HFF-Myc (cell line): ENCODE measurements at places on chromosomes 5 and 9.

DNA sequence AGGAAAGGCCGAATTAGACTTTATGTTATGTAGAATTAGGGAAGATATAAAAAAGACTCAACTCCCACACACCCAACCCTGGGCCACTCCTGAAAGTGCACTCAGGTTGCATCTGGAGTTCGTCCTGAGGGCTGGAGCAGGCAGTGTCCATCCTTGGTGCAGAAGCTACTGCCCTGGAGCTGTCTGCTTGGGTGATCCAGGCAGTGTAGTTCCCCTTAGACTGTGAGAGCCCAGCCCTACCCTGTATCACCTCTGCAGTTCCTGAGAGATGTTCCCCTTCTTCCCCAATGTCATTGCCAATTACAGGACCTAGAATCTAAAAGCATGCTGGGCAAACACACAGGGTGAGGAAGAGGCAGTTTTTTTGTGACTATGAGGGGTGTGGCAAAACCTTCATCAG lies 368.3 kb upstream of the ST8SIA4 start:
- no peak for DNase-seq

GRCh38 chr5:14171621-14172020 lies 28.5 kb downstream of the TRIO start:
- DNase-seq: no peak

DNA sequence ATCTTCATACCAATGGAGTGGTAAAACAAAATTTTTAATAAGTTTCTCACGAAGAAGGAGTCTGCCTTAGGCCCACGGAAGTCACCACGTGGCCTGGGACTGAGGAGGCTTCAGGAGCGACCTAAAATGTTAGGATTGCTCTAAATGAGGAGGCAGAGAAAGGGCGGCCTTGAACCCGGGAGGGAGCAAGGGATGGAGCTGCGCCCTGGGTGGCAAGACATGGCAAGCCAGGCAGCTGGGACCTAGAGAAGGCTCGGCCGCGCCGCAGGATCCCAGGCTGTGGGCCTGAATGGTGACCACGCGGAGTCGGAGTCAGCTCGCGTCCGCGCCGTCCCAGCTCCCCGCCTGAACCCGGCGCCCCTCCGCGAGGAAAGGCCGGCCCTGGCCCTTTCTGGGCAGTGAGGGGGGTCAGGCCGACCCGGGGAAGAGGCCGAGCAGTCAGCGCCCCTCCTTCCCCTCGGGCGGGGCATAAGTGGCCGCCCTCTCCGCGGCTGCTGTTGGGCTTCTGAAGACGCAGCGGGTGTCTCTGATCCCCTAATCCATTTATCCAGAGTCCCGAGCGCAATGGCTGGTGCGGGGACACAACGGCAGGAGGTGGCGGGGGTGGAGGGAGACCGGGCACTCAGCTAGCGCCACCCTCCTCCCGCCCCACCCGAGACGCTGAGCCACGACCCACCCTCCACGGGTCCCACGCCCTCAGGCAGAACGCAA lies 10.6 kb downstream of the IRX1 start:
- no peak for DNase-seq

DNA sequence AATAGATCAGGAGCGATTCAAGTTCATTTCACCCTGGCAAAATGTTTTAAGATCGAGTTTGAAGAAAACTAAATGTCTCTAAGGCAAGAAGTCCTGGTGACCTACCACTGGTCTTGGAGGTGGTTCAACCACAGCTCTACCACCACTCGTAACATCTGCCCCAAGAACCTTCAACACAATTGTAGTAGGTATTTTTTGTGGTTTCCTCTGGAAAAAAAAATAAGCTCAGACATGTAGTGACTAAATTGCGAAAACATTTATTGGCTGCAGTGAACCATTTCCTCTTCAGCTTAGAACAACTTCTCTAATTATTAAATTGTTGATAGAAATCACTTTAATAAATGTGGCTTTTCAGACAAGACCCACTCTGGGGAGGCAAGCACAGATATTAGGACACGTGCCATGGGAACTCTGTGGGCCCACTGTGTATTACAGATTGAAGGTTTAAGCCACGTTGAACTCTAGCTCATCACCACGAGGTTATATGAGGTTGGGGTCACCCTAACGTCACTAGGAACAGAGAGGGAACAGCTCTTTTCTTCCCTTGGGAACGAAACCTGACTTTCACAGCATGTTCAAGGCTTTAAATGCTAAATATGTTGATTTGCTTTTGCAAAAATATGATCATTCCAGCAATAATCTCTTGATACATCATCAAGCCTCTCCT lies 142.9 kb downstream of the HSD17B3 start:
- no peak for DNase-seq

GRCh38 chr5:139079225-139079990 lies 118.8 kb downstream of the SIL1 start:
- no peak for DNase-seq

DNA sequence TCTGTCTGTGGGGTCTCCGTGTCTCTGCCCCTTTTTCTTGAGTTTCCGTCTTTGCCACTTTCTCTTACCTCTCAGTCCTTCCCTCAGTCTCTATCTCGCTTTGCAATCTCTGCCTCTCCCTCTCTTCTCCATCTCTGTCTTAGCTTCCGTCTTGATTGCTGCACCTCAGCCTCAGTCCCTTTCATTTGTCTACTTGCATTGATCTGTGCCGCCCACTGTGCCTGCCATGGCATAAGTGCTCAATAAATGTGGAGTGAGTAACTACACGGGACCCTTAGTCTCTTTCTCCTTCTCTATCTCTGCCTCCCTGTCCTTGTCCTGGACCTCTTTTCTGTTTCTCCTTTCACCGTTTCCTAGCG lies 6.6 kb downstream of the PCDHGC5 start:
- DNase-seq: no peak
